Glomerular endothelial cell (primary cell): ENCODE measurements at places on chromosomes 3 and 15.

GRCh38 chr3:23926736-23927135, 9.8 kb downstream of the RPL15 start:
- no peak for DNase-seq

DNA sequence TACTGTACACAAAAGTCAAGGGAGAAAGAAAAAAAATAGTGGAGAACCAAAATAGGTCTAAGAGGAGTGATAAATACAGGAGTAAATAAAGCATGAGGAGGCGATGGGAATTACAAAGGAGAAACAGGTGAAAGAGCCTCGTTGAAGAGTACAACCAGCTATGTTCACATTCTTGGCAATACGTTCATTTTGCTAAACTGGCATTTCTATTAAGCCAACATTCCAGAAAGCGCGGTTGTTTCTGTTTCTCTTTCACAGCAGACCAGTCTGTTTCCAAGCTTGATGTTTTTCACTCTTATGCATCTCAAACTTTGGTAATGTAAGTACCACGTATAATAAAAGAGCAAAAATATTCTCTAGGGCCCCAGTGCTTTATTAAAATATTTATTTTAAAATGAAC, 74.5 kb downstream of the NSUN3 start:
- DNase-seq: no peak

- no peak for DNase-seq
Measured at GRCh38 chr15:89641053-89641452, 14.2 kb downstream of the KIF7 start.

GRCh38 chr15:83784975-83785374, 131.1 kb downstream of the ADAMTSL3 start:
- DNase-seq: no peak

DNA sequence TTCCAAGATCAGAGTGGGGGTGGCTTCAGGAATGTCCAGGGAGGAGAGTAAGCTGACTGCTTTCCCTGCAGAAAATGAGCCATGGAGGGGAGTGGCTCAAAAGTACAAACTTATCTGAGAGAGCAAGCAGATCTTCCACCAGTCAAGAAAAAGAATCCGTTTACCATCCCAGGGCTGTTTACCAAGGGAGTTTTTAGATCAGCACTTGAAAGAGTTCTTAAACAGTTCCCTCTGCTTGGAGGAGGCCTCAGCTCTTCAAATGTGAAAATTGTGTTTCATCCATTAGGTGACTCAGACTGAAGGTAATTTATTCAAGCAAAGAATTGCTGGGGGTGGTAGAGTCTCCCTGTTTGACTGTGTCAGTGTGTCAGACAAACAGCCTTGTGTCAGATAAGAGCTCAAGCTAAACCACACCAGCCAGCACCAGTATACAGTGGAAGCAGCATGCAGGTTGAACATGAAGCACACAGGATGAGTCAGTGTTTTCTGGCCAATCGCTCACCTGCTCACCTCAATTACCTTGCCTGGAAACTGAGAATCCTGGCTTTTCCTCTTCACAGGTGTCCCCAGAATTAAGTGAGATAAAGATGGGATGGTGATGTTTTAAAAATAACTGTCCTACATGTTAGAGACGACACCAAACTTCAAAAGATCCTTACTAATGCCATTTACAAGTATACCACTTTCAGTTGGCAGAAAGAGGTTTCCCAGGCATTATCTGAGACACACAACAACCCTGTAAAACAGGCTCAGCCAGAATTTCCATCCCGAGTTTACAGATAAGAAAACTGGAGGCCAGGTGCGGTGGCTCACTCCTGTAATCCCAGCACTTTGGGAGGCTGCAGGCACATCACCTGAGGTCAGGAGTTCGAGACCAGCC, 21.7 kb downstream of the SH3BP5 start:
- no peak for DNase-seq
